ENCODE measurements at places on chromosomes 7 and 10.

DNA sequence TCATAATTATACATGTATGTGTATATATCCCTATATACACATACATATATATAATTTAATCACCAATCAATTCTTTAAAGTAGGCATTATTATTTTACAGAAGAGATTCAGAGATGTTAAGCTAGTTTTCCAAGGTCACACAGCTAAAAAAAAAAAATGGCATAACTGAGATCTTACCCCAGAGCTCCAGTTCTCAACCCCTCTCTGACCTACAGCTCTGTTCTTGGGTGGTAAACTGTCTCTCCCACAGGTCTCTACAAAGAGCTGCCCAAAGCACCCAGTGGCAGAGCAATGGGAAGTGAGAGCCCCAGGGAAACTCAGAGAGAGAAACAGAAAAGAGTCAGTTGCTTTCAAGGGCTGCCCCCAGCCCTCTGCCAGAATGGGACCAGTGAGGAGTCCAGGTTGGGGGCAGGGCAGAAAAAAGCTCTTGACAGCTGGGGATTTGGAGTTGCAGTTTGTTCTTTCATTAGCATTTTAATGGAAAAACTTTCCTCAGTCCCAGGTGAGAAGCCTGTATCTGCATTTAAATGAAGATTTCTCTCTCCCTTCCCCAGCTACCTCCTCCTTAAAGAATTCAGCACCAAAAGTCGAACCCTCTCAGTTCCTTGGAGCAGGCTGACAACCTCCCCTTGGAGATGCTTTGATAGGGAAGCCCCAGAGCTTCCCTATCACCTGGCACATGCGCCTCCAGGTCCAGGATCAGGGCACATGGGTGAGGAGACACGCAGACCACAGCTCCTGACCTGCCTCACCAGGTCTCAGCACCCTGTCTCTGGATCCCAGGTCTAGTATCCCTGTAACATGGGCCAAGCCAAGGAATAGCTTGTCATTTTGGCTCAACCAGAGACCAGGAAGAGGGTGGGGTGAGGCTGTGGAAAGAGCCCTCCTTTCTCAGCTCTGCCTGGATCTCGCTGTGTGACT is 388.1 kb downstream of the PLXNA4 start:
- no peak for DNase-seq

GRCh38 chr7:141014125-141014523 is 628 bp downstream of the MRPS33 start:
- DNase-seq: no peak

DNA sequence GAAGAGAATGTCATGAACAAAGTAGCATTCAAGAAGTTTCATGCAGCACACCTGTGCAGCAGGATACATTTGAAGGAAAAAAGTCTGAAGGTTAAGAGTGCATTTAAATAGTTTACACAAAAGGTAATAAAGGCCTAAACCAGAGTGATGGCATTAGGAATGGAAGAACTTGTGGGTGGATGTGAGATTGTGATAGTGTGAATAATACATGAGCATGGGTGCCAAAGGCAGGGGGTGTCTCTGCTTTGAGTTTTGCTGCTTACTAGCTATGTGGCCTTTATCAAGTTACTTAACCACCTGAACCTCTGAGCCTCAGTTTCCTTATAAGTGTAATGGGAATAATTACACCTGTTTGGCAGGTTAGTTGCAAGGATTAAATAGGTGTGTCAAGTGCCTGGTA is 21.0 kb downstream of the AGK start:
- DNase-seq: no peak

DNA sequence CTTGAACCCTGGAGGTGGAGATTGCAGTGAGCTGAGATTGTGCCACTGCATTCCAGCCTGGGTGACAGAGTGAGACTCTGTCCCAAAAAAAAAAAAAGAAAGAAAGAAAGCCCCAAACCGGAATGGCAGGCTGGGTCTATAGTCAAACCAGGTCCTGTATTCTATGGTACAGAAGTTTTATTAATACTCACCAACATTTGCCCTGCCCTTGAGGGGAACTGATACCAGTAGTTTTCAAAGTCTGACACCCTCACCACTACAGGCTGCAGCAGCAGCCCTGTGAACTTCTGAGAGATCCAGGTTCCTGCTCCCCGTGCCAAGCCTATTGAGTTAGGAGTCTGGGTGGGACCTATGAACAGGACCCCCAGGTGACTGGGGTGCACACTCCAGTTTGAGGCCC is 80.6 kb downstream of the RGS10 start:
- DNase-seq: no peak

DNA sequence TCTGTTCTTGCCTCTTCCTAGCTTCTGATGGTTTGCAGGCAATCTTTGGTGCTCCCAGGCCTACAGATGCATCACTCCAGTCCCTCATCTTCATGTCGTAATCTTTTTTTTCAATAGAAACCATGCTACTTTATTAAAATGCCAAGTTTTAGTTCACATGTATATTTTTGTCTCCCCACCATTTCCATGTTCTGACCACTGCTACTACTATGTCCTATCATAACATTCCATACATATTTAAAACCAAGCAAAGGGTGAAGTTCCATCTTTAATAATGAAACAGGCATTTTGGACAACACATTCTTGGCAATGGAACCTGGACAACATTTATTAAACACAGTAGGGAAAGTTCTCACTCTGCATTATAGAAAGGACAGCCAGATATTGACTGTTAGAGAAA is 58.8 kb downstream of the ZNF518A start:
- no peak for DNase-seq

GRCh38 chr10:60236869-60237524 is 152.7 kb downstream of the ANK3 start:
- DNase-seq: no peak

- no peak for DNase-seq
These were observed 41.2 kb downstream of the TNS3 start for GRCh38 chr7:47540387-47541350.

DNA sequence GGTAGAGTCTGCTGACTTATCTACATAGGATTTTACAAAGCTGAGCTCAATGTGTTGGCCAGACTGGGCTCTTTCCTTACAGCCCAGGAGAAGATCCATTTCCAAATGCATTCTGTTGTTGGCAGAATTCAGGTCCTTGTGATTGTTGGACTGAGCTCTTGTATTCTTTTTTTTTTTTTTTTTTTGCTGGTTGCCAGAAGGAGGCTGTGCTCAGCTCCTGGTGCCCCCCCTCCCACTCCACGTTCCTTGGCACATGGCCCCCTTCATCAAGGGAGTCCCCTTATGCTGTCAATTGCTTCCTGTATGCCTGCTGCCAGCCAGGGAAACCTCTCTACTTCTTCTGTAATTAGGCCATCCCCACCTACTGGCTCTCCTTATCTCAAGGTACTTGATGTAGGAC is 518.1 kb upstream of the AKR1E2 start:
- no peak for DNase-seq

- no peak for DNase-seq
These were observed 12.5 kb downstream of the EPHA1 start for GRCh38 chr7:143396182-143396581.

- no peak for DNase-seq
These were observed 9.7 kb downstream of the DYNC1I1 start for GRCh38 chr7:95781961-95782586.

DNA sequence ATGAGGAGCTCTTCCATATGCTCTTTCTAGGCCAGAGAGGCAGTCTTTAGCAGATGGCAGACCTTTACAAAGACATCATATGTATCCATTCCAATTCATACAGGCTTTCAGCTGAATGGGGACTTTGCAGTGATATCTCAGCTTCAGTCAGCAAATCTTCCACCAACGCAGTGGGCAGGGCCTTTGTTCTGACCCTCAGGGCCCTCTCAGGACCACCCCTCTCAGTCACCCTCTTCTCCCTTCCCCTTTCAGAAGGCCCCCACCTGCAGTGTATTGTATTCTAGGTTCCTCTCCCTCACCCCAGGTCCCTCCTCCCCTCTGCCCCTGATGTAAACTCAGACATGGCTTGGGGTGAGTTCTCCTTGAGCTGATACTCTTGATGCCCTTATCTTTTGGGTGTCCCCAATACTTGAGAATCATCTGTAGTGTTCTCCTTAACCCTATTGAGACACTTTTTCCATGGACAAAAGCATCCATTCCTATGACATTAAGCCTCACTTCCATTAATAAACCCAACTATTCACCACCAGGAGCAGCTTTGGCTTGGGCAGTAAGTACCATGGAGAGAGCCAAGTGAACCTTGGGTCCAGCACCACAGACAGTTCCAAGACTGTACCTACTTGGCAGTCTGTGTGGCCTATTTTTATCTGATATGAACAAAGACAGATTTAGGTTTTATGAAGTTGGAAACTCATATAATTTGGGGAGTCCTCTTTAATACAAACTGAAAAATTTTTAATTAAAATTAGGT is 62.7 kb downstream of the ADCYAP1R1 start:
- peak; percentile 47 for DNase-seq

- no peak for DNase-seq
These were observed 54.8 kb upstream of the TNKS2 start for GRCh38 chr10:91743465-91743864.

DNA sequence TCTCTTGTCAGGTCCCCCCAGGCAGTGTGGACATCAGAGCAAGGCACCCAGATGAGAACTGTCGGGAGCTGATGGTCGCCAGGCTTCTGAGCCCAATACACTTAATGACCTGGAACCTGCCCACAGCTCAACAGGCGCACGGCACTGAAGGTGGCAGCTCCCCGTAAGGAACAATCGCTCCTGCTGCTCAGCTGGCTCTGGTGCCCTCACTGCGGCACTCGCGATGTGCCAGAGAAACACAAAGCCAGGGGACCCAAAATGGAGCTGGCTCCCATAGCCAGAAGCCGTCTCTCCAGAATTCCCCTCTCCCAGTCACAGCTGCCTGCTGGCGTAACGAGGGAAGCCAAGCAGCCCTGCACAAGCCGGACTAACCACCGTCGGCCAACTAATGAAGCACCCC is 6.3 kb downstream of the CALN1 start:
- DNase-seq: no peak

- DNase-seq: no peak
These were observed 8.3 kb downstream of the TMEM176B start for GRCh38 chr7:150791746-150792452.

DNA sequence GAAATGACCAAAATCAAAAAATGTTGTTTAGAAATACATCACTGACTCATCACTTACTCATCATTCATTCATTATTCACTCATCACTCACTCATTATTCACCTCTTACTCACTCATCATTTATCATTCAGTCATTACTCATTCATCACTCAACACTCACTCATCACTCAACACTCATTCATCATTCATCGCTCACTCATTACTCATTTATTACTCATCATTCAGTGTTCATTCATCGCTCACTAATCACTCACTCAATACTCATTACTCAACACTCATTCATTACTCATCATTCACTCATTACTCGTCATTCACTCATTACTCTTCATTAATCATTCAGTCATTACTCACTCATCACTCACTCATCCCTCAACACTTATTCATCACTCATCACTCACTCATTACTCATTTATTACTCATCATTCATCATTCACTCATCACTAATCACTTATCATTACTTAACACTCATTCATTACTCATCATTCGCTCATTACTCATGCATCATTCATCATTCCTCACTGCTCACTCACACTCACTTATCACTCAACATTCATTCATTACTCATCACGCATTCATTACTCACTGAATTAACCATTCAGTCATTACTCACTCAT is 238.5 kb downstream of the ADARB2 start:
- no peak for DNase-seq

DNA sequence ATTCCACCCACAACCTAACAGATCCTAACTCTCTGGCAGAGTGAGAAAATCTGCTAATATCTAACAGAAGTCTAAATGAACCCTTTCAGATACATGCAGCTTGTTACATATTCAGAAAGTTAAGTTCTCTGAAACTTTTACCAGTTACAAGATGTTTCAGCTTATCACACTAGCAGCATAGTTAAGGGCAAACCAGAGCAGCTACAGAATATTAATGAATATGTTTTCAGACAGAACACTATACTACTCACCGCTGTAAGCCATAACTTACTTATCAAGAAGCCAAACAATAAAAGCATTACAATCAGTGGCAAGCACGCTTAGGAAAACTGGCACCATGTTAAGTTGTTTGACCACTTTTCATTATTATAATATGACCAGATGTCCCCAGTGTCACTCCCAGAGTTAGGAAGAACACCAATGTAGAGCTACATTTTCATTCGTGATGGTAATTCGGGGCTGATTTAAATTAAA is 2.7 kb downstream of the ITGB1 start:
- no peak for DNase-seq

GRCh38 chr7:72078301-72078700 is 333.8 kb downstream of the CALN1 start:
- DNase-seq: no peak

DNA sequence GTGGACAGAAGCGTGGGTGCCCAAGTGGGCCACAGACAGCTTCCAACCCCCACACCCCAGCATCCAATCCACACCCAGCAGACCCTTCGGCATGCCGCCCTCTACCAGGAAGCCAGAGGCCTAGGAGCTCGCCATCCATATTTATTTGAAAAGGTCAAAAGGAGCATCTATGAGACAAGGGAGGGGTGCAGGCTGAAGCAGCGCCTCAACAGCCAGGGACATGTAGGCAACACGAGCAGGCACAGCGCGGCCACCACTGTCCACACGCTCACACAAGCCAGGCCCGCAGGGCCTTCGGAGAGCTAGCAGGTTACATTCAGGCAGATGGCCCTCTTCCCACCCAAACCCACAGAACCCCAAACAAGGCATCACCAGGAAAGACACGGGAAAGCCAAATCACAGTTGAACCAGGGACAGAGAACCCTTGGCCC is 34.6 kb downstream of the PSAP start:
- DNase-seq: no peak

- no peak for DNase-seq
These were observed 13.6 kb downstream of the PON2 start for GRCh38 chr7:95421000-95421846.

GRCh38 chr7:55556492-55556891 is 15.8 kb downstream of the VOPP1 start:
- no peak for DNase-seq

- DNase-seq: no peak
These were observed 32.8 kb upstream of the CFAP46 start for GRCh38 chr10:132974886-132975830.

DNA sequence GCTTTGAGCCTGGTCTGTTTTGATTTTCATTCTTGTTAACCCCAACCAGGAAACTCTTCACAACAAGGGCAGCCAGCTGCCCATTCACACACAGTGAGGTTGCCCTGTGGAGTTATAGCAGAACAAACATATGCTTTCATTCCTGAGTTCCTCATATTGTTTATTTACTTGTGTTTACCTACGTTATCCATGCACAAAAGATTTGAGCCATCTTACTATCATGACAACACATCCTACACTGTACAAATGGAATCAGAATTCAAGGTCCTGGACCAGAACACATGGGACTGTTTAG is 21.7 kb upstream of the BMPER start:
- no peak for DNase-seq

GRCh38 chr7:64997927-64998391 is 7.1 kb upstream of the ZNF117 start:
- DNase-seq: no peak

DNA sequence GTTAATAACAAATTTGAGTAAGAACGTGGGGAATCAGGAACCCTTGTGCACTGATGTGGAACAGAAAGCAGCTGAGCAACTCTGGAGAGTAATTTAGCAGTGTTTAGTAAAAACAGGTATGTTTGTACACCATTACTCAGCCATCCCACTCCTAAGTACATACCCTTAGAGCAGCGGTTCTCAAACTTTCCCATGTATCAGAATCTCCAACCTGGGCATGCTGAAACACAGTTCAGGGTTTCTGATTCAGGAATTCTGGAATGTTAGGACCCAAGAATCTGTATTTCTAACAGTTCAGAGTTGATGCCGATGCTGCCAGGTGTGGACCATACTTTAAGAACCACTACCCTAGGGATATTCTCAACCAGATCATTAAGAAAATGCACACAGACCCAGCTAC is 5.1 kb downstream of the SGMS1 start:
- DNase-seq: no peak

All from vagina (tissue), 2 donors.